ENCODE measurements at places on chromosomes 7 and 10. TPM values are rescaled to one million over a fixed set of nuclear protein-coding genes. Genes with fewer than 3 reads are reported as not detected.

FZD1 gene
- 27.5 TPM for total RNA-seq

ANKRD26 gene
- 13.6 TPM for total RNA-seq

TAS2R4 gene
- 1.0 TPM for total RNA-seq

PSAP gene
- 1,345 TPM for total RNA-seq

PDAP1 gene
- total RNA-seq = 95.9 TPM

SRRM3 gene
- total RNA-seq = 25.2 TPM

ACTL6B gene
- total RNA-seq = not detected

LRGUK gene
- 0.40 TPM for total RNA-seq

- DNase-seq = no peak
Observed at GRCh38 chr7:157210682-157211081, 72.0 kb downstream of the UBE3C start.

- no peak for DNase-seq
Observed at GRCh38 chr10:1737222-1738061, at the start of gene ADARB2. TSS of gene ADARB2 (minus strand) at chr10:1737525.

DNA sequence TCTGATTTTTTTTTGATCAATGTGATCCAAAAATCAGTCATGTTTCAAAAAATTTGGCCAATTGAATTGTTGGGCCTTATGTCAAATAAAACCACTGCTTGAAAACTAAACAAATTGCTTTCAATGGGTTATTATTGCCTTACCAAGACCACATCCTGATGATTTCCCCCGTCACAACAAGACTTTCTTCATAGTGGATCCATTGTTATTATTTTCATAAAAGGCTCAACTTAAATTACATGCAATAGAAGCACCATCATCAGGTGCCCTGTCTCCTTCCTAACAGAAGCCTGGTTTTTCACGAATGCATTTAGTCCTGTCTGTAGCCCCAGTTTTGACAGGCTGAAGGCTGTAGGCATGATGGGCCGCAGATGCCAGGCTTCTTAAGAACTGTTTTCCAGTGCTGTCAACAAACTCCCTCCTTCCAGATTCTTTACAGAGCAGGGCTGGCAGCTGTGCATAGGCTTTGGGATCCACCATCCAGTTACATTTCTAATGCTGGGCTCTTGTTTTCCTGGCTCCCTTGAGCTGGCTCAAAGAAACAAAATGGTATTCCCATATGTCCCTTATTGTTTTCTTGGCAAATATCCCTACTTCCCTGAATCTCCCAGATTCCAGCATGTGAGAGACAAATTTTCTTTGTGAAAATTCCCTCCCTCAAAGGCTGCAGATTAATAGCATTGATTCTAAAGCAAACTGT, 302.0 kb downstream of the TWIST1 start:
- DNase-seq = no peak

GRCh38 chr7:70301673-70302185, 703.5 kb downstream of the AUTS2 start:
- DNase-seq = no peak

GRCh38 chr7:141262101-141263090, 188.5 kb downstream of the TMEM178B start:
- DNase-seq = no peak

DNA sequence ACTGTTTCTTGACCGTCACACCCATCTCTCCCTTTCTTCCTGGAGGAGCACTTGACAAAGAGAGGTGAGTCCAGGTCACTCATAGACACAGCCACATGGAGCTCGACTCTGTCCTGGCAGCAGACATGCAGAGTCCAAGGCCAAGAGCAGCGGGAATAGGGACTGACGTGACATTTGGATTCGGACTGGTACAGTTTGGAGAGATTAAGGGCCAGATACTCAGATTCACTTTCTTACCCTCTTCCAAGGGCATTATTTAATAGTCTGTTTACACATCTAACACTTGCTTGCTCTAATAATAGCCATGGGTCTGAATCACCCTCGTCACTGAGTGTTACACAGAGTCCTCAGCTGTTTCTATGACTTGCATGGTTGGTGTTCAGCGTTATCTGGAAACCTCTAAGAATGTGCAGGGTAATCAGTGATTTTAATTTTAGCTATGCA, 39.2 kb upstream of the OTUD1 start:
- no peak for DNase-seq

All from right cardiac atrium (tissue), 5 donors.